ENCODE measurements at places on chromosomes 7 and 10.

DNA sequence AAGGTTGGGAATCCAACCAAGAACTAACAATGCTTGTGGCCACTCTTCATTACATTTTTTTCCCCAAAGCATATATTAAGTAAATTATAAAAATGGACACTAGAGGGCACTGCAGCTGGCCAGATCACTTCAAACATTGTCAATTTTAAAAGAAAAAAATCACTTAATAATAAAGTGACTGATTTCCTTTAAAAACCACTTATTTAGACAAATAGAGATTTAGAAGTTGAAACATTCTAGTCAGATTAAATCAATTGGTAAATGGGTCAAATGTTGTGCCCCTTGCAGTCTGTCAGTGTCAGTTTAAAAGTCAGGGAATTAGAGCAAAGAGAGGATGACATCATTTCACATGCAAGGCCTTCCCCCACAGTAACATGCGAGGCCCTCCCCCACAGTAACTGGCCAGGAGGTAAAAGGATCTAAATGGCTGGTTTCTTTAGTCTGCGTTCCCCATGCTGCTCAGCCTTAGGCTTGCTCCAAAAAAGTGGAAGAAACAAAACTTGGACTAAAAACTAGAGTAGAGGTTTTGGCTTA is 177.9 kb downstream of the SKAP2 start:
- no peak for DNase-seq

DNA sequence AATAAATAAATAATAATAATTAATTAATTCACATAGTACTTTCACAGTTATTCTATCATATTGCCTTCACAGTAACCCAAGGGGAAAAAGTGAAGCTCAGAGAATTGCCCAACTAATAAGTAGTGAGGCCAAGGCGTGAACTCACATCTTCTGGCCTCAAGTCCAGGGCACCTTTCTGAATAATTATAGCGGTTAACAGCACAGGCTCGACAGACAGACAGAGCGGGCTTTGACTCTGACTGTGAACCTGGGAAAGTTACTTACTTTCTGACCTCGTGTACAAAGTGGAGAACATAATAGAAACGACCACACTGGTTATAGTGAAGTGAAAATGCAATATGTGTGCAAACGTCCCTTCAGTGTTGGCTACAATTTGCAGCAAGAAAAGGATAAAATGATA is 5.7 kb upstream of the SMKR1 start:
- no peak for DNase-seq

DNA sequence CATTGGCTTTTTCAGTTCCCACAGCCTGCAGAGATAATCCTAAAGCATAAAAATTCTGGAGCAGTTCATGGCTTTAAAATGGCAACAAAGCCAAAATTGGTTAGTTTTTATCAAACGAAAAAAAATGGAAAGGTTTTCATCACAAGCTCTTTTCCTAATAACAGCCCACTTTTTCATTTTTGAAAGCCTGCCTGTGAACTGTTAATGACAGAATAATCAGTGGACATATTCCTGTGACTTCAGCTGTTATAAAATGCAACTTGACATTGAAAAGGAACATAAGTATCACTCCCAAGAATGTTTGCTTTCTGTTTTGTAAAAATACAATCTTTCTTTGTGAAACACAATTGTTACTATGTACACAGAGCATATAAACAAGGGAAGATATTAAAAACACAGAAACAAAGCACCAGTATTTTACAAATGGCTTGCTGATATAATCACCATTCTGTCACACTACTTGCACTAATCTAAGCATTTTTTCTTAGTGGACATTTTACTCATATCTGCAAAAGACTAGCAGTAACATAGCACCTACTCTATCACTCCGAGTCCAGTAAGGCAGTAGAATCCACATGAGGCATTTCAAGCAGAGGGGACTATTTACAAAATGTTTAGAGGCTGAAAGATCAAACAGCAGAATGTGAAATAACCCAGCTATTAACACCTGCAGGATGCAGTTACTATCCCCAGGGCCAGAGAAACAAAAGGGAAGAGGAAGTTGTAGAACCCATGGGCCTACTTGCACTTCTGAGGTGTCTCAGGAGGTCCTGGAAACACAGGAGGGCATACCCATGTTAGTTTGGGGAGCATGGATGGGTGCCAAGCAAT is 26.4 kb downstream of the MACC1 start:
- DNase-seq: no peak

- DNase-seq: no peak
These were observed 8.8 kb downstream of the PDAP1 start for GRCh38 chr7:99399597-99399996.

- no peak for DNase-seq
These were observed 1.6 kb downstream of the TIAL1 start for GRCh38 chr10:119595134-119595675.

GRCh38 chr7:57343901-57344622 is 105.9 kb upstream of the ZNF716 start:
- no peak for DNase-seq

DNA sequence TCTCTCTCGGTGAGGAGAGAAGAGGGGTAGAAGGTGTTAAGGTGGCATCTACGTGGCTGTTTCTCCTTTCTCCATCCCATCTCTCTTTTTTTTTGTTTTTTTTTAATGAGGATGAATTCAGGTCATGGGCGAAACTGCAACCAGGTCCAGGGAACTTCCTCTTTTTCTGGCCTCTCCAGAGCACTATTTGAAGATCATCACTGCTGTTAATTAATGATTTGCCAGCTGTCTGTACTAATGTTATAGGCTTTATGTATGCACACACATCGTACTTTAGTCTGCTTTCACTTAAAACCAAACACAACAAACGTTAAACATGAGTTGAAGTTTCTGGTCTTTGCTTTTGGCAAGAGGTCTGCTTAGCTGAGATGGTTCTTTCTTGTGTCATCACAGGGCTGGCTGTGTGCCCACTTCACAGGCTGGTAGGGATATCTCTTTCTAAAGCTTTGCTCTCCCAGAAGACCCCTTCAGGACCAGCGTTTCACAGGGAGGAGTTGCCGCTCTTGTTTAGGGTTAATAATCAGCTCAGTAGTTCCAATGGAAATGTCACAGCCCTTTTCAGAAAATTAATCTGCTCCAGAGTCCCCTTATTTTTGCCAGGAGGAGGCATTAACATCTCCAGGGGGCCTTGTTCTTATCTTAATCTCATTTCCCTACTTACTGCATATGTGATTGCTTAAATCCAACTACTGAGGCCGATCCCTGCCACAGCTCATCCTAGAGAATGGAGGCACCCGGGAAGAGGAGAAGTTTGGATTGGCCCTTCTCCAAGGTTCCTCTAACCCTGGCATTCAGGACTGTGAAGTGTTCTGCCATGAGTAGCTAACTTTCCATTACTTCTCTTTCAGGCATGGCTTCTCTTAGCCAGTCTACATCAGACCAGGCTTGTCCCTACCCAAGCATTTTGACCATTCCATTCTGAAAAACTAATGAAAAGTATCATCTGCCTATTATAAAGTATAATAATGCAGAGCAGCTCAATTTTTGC is 273.9 kb upstream of the NFE2L3 start:
- no peak for DNase-seq

- DNase-seq: no peak
These were observed 86.6 kb downstream of the BBS9 start for GRCh38 chr7:33215992-33216391.

- peak; percentile 27 for DNase-seq
These were observed 19.0 kb downstream of the SRI start for GRCh38 chr7:88200789-88201188.

GRCh38 chr10:18918532-18918931 is 130.1 kb upstream of the MALRD1 start:
- no peak for DNase-seq

GRCh38 chr7:158751199-158751598 is 46.6 kb upstream of the NCAPG2 start:
- DNase-seq: no peak

DNA sequence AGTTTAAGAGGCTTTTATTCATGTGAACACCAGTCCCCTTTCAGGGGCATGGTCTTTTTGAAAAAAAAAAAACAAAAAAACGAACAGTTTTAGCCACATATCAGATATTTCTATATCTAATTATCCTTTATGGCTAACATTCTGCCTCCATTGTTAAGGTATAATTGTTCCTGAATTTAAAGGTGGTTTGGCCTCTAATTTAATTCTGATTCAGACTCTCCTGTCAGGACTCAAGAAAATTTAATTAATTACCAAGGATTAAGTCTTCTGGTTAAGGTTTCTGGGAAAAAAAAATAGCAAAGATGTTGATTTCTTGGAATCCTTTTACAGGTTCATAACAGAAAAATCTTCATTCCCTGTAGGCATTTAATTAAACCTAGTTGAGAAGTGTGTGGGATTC is 27.4 kb downstream of the COL1A2 start:
- DNase-seq: no peak

DNA sequence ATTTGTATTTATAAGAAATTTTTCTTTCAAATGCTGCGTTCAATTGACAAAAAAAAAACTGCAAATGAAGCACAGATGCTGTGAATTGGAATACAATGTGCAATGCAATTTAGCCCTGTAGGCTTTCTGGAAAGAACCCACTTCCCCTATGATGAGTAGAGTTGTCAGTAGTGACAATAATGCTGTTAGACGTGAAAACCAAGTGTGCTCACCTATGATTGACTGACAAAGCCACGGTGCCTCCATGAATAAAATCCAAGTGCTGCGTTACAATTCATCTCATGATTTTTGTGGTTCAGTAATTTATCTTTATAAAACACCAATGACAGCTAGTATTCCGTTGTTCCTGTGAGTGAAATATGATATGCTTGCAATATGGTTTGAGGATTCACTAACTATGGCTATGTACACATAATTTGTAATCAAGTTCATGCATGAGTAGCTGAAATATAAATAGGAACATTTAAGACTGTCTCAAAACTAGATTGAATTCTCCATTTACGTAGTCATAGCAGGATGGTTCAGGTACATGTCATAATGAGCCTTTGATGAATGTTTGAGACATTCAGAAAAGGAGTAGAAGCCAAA is 1160.3 kb downstream of the CNTNAP2 start:
- peak; percentile 15 for DNase-seq

DNA sequence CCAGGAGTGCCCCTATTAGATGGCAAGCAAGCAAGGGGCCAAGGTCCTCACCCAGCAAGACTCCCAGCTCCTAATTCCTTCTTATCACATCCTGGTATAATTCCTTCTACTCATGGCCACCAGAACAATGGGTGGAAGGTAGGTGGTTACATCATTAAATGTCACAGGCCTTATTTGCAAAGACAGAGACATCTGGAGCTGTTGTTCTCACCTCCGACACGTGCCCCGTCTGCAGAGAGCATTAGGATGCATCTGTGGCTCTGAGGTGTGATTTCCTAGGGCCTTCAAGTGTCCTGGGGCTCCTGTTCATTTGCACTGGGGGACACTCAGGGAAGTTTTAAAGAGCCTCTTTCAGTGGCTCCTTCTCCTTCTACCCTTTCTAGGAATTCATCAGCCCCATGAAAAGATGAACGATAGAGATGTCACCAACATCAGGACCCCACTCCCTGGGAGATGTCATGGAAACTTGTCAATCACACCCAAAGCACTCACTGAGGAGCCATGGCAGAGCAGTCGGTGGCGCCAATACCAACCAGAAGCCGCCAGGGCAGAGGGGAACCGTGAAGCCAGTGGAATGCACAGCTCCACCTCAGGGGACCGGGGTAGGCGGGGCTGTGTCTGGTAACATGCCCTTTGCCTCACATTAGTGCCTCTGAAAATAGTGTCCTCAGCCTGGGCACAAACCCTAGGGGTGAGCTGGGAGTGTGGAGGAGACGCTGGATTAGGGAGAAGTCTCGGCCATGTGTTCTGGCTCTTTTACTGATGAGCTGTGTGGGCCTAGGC is 2.9 kb upstream of the ATP6V0E2 start:
- no peak for DNase-seq

DNA sequence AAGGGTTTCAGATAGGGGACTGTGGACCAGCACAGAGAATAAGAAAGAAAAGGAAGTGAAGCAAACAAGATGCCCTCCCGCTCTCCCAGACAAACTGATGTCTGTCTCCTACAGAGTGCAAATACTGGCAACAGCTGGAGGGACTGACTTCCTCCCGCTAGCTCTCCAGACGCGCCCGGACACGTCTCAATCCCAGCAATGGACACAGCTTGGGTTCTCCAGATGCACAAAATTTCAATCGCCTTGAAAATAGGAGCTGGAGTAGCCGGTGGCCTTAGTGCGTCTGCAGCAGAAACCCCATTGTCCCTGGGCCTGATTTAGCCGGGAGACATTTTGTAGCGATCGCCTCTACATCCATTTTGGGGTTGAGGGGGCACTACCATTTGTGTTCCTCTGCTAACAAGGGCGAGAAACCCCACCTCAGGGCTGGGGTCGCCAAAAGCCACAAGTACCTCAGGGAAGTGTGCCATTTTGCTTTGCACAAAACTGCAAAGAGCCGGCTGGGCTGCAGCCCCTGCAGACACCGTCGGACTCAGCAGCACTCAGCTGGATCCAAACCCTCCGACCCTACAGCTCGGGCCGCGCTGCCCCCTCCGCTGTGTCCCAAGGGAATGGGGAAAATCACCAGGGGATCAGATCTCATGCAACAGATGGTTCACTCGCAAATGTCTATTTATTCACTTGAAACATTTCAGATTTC is 5.9 kb downstream of the CPA2 start:
- DNase-seq: peak; percentile 62

GRCh38 chr10:34698248-34698831 is 116.8 kb downstream of the PARD3 start:
- no peak for DNase-seq
